Stimulated activated CD4-positive, alpha-beta T cell treated with anti-CD3 and anti-CD28 coated beads, TNF-alpha, amount 100 ng/mL, for 1 hour (primary cell): ENCODE measurements at places on chromosomes 5 and 9.

DNA sequence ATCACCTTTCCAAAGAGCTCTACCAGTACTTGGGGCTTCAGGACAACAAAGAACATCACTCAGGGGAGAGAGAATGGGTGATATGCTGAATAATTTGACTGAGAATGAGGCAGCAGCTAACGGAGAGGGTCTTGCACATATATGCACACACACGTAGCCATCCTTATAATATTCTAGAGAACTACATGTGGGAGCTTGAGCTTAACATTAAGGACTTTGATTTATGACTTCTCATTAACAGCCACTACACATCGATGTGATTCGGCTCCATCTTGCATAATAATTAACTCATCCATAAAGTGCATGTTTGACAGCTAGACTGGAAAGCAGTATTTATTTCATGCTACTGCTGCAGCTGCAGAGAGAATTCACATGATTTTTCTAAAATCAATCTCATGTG is 163.4 kb downstream of the RAB3C start:
- no peak for DNase-seq

GRCh38 chr5:172173564-172174153 is 14.4 kb downstream of the STK10 start:
- no peak for DNase-seq

GRCh38 chr9:33109097-33109496 is 32.6 kb upstream of the SMU1 start:
- no peak for DNase-seq

- no peak for DNase-seq
Observed at GRCh38 chr5:29896646-29897045, 1296.8 kb upstream of the CDH6 start.

- DNase-seq, result no peak
Observed at GRCh38 chr9:72396247-72397091, 31.5 kb upstream of the ZFAND5 start.

- no peak for DNase-seq
Observed at GRCh38 chr5:16467363-16468219, 2.0 kb upstream of the ZNF622 start.

DNA sequence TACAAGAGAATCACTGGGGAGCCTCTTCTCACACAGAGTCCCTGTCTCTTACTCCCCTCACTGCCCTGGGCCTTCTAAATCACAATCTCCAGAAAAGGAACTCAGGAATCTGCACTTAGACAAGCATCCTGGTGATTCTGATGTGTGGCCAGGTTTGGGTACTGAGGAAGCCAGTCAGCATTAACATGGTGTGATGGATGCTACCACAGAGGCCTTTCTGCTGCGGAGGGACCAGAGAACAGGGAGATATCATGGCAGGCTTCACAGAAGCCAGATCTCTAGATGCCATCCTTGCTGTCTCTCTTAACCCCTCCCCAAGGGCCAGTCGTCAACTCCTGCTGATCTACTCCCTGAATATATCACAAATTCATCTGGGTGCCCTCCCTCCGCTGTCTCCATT is 1.6 kb downstream of the ANKS6 start:
- no peak for DNase-seq

DNA sequence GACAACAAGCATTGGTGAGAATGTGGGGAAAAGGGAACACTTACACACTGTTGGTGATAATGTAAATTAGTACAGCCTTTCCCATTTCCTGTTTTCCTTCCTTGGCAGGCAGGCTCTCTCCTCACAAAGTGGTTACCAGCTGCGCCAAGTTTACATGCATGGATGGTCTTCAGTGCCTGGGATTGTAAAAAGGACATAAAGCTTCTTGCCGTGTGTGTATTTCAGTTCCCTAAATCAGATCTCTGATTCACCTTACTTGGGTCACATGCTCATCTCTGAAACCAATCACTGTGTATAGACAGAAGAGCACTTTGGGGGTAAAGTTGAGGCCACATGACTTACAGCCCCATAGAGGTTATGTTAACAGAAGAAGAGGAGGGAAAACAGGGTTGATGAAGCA is 92.8 kb downstream of the CAVIN4 start:
- no peak for DNase-seq

- DNase-seq, result no peak
Observed at GRCh38 chr9:130336027-130336610, 70.6 kb downstream of the HMCN2 start.

- no peak for DNase-seq
Observed at GRCh38 chr9:137323531-137324331, 21.7 kb upstream of the NRARP start.

DNA sequence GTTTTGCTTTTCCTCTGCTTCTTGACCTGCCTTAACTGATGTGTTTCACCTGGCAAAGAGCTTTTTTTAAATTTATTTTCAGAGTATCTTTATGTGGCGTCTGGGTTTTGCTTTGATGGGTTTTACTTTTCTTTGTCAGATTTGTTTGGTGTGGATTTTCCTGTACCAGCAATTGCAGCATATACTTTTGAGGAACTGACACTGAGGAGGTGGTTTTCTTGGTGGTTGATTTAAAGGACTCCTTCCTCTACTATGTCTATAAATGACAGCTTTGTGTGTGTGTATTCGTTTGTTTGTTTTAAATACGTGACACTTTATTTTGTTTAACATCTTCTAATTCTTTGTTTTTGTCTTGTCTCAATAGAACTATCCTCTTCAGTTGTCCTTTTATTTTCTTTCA is 1071.9 kb upstream of the ARRDC3 start:
- DNase-seq, result no peak

- DNase-seq, result no peak
Observed at GRCh38 chr5:33539212-33539611, 98.4 kb downstream of the TARS1 start.

- no peak for DNase-seq
Observed at GRCh38 chr9:71108937-71109336, 12.5 kb downstream of the TRPM3 start.

- no peak for DNase-seq
Observed at GRCh38 chr5:63554191-63554590, 408.1 kb downstream of the HTR1A start.

DNA sequence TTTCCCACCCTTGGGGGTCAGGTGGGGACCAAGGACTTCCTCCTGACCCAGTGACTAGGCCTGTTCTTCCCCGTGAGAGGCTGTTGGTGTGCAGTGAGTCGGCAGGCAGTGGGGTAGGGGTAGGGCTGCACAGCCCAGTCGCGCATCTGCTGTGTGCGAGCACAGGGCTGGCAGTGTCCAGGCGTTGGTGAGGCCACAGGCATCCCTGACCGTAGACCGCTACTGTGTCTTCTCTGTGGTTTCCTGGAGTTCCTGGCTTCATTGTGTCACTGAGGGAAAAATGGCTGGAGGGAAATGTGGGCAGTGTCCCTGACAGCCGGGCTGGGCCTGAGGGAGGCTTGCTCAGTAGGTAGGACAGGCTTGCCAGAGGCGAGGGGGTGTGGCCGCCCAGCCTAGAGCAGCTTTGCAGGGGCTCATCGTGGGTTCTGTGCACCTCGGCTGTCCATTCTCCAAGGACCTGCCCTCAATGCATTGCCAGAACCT is 95.4 kb downstream of the CACNA1B start:
- DNase-seq, result no peak

- no peak for DNase-seq
Observed at GRCh38 chr9:20355022-20355421, 267.3 kb downstream of the MLLT3 start.

GRCh38 chr5:134139377-134139851 is 24.9 kb downstream of the TCF7 start:
- DNase-seq, result no peak

DNA sequence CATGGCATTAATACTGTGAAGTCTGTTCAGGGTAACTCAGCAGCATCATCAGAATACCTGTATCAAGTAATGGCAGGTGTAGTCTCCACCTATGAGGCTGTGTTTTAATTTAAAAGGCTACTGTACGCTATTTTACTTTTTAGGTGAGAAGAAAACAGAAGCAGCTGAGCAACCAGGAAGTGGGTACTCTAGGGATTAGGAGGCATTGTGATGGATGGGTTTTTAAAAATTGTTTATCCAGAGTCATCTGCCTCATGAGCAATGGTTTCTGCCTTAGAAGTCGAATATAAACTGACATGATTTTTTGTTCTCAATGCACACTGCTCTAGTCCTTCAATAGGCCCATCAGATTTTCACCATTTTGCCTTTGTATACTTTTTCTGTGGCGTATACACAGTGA is 42.6 kb downstream of the PSIP1 start:
- DNase-seq, result no peak

- no peak for DNase-seq
Observed at GRCh38 chr9:124473310-124473709, 23.1 kb downstream of the ADGRD2 start.

- no peak for DNase-seq
Observed at GRCh38 chr9:97396256-97396655, 15.6 kb upstream of the TDRD7 start.

DNA sequence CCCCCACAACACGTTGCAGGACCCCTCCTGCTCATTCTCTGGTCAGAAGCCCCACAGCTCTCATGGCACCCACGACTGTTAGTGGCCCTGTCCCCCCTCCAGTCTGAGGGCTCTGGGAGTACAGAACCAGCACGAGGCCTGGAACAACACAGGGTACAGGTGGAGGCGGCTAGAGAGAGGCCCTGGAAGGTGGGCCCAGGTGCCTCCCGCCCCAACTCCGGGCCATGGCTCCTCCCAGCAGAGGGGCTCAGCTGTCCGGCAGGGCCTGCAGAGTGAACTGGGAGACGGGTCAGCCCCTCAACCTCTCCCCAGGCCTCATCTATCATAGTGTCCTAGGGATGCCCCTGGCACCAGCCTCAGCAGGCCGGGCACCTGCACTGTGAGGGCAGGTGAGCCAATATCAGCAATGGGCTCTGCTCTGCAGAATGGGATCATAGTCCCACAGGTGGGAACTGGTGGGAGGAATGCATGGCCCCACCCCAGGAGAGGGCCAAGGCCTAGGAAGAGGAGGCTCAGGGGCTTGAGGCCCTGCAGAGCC is 58.6 kb downstream of the BARX1 start:
- no peak for DNase-seq

DNA sequence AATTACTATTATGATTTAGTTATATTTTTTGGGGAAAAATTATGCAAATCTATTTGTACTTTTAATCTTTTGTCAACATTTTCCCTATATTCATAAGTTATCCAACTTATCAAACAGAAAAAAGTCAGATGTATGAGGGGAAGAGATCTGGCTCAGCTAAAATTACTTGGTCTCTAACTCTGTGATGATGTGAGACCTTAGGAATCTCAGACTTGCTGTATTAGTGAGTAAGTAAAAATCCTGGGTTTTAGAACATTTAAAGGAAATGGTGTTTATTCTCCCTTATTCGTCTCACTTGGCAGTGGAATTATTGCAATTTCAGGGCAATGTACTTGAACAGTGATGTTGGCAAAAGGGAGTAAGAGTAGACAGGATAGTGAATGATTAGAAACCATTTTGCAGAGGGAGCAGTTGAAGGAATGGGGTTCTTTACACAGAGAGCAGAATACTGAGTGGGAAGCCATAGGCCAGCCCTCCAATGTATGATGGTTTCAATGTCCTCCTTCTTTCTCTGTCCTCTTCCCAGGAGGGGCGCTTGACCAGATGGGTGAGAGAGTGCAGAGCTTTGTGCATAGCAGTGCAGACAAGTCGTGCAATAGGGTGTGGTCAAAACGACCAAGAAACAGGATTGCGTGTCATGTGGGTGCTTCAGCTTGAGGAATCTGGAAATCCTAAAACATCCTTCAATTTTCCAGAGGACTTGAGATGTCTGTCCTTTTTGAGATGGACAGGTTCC is 91.7 kb downstream of the TENT4A start:
- DNase-seq, result no peak

- DNase-seq, result no peak
Observed at GRCh38 chr5:32343058-32343672, 30.4 kb upstream of the MTMR12 start.

DNA sequence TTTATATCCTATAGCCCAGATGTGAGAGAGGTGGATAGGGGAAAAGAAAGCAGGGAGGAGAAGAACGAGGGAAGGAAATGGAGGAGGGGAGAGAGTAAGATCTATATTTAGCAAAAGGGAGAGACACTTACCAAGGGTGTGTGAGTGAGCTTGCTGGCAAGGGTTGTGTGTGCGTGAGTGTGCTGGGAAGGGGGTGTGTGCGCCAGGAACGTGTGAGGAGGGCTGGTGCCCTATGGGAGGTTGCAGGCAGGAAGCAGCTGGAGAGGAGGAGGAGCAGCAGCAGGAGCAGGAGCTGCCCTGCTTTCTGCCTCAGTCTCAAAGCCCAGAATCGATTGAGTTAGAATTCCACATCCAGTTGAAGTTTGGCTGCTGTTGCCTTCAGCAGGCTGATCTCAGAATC is 148.3 kb upstream of the RUSC2 start:
- DNase-seq, result no peak

- no peak for DNase-seq
Observed at GRCh38 chr9:35760651-35761050, 6.6 kb upstream of the MSMP start.

DNA sequence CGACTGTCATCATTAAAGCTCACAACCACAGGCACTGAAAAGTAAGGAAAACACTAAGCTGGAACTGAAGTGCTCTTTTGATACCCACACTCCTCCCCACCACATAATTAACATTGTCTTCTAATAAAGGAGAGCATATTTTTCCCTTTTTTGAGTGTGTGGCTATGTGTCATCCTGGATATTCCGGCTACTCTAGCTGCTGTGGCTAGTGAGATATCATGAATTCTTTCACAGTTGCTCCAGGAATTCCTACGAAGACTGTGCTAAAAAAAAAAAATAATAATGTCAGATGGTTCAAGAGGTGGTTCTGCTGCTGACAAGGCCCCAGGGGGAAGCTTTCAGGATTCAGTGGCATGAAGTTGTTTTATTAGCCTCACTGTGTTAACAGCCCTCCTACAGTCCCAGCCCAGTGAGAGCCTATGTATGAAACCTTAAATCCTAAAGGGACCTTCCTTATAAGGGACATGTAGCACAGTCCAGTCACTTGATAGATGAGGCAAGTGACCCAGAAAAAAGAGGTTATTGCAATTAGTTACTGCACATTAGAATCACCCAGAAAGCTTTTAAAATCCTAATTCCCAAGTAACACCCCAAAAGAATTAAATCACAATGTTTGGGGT is 46.6 kb downstream of the TMEM252 start:
- no peak for DNase-seq

DNA sequence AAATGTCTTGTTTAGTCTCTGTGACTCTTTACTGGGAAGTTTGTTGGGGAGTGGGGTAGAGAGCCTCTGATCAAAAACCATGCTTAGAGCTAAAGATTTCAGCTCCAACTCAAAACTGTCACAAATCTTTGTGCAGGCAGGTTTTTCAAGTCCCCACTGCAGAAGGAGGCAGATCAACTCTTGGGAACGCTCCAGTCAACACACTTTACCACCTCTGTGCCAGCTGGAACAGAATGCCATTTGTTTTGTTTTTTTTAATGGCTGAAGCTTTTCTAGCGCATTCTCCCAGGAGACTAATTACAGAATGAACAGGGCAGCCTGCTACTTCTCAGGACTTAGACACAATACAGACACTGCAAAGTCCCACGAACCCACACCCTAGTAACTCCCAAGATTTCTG is 17.9 kb upstream of the LHX6 start:
- DNase-seq, result no peak

DNA sequence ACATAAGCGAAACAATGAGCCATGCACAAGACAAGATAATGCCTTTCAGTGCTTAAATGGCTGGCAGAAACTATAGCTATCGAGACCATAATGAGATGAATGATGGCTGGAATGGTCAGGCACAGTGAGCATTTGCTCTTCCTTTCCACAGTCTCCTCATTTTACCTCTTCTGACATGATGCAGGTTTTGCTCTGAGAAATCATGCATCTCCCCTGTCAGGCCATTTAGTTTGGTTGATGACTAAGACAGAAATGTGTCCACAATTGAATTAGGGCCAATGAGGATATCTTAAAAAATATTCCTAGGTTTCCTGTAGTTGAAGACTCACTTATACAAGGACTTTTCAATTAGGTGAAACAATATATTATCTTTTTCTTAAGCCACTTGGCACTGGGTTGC is 475.1 kb downstream of the TMEM232 start:
- DNase-seq, result no peak

GRCh38 chr9:14766299-14766698 is 43.8 kb upstream of the CER1 start:
- DNase-seq, result no peak
